Ammon's horn (tissue), 1 donor: ENCODE measurements at places on chromosomes 2 and 18.
A peak's percentile ranks its signal among the peaks of the same experiment; 100 is the strongest.

GRCh38 chr18:76909439-76909838 lies 87.1 kb downstream of the ZNF236 start:
- DNase-seq, result no peak

DNA sequence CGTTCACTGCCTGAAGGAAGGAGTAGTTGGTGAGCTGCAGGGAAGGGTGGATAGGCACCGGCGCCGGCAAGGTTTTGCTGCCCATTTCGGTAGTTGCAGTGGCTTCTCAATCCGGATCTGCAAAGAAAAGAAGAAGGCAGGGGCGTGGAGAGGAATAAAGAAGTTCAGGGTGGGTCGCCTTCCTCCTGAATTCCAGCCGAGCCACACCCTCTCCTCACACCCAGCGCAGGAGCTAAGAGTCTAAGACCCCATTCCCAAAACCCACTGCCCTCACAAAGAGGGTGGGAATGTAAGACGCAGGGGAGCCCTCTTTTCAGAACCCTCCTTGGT lies 4.7 kb downstream of the OSR1 start:
- DNase-seq, result no peak

GRCh38 chr2:8426550-8426949 lies 255.3 kb upstream of the ID2 start:
- no peak for DNase-seq

DNA sequence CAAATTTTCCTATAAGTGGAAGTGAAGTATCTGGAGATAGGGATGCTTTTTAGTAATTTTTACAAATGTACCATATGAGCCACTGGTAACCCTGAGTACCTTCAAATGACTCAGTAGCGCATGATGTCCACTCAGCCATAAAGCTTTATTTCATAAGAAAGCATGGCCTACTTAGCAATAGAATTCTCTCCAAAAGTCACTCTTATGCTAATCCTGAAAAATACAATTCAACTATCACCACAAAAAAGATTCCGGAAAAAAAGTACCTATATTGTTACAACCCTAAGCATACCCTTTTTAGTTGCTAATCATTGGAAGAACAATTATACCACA lies 732.2 kb downstream of the SOCS6 start:
- DNase-seq, result no peak

DNA sequence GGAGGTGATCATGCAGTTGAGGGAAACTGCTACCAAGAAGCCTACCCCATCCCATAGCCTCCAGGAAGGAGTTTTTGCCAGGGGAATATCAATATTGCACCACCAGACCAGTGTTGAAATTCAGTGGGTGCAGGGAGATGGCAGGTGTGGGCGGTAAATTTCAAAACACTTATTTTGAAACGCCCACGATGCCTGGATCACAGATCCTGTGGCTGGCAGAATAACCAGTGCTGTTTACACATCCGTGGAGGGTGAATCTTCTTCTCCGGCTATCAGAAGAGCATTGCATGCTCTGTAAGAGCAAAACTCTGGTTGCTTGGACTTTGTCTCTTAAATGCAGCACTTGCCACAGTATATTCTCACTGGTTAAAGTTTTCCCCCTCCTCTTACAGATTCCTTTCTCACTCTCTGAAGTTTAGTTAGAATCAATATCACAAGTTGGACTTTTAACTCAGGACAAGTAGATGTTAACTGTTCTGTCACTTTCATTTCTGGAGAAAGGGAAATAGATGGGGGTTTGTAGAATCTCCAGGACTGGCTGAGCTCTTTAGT lies 70.5 kb upstream of the ZCCHC2 start:
- peak; percentile 45 for DNase-seq

- DNase-seq, result no peak
Measured at GRCh38 chr2:64442277-64442676, 11.7 kb upstream of the LGALSL start.

DNA sequence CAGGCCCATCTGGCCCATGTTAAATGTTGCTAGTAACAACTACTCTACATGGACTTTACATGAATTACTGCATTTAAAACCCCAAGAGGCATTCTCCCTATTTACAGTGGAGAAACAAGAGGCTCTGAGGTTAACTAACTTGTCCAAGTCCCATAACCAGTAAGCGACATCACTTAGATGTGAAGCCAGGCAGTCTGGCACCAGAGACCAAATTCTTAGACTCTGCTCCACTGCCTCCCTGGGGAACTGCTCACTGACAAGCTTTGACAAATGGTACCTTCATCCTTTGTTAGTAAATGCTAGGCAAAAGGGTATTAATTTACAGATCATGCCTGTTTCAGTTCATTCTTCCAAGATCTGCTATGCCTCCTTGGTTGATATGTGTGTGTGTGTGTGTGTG lies 124.8 kb downstream of the AFF3 start:
- DNase-seq, result no peak

DNA sequence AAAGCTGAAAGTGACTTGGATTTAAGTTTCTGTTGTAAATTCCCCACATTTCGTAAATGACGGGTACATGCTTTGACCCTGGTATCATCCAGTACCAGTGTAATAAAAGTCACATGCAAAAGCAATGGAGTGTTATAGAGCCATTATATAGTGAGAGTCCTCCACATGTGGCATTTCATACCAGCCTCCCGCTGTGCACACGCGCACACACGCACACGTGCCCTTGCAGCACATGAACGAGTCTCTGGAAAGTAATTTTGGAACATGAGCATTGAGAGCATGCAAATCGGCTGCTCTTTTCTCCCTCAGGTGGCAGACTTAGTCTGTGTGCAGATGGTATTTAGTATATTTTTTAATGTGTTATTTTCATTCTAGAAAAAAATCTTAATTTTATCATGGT lies 198.1 kb downstream of the ZNF407 start:
- DNase-seq, result no peak

GRCh38 chr2:191166111-191166755 lies 15.4 kb upstream of the STAT4 start:
- DNase-seq, result peak; percentile 62

GRCh38 chr18:35220424-35220823 lies 20.4 kb upstream of the ZNF397 start:
- no peak for DNase-seq

DNA sequence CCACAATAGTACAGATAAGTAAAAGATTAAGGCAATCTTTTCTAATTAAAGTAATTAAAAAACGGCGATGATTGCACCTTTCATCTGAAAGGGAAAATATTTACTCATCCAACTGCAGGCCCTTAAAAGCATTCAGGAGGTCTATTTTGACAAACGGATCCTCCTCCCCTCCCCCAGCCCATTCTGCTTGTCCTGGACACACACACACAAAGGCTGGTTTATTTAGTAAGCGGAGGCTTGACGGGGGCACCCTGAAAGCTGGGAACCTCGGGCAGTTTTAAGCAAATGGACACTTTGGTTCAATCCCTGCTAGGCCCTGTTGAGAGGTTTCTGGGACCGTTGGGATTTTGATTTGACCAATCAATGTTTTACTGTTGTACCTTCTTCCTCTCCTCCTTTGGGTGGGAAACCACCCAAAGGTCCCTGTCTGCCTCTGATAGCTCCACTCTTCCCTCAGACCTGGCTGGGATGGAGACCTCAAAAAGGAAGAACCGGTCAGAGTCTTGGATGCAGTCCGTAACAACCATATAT lies 135.8 kb upstream of the HAAO start:
- no peak for DNase-seq

GRCh38 chr2:5693287-5694201 lies 1.4 kb downstream of the SOX11 start:
- no peak for DNase-seq

DNA sequence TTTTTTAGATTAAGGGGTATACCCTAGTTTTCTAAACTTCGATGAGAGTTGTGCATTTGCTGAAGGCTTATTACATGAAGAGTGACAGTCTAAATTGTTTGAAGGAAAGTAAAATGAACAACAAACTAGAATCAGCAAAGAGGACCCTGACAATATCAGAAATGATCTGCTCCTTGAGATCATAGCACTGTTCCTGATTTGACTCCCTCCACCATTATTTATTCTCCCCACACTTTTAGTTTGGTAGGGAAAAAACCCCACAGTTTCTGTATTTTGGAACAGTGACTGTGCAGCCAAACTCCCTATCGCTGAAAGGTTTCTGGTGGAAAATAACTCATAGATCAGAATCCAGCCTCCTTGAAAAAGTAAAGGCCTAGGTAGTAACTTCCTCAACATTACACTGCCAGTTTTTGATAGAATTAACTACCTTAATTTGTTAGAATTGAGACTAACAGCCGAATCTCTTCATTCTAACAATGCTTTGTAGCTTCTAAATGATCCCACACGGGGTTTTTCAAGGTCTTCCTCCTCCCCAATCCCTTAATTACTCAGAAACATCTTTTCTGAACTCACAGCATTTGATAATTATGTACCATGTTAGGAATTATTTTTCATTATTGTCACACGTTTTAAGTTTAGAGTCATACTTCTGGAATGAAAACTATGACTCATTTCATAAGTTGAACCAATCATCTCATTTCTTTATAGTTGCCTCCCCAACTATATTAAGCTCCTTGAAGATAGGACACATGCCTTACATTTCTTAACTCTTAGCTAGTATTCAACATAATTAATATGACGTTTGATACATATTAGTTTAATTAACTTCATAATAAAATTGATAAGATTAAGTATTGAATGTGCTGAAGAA lies 2.9 kb downstream of the MYL12A start:
- no peak for DNase-seq

DNA sequence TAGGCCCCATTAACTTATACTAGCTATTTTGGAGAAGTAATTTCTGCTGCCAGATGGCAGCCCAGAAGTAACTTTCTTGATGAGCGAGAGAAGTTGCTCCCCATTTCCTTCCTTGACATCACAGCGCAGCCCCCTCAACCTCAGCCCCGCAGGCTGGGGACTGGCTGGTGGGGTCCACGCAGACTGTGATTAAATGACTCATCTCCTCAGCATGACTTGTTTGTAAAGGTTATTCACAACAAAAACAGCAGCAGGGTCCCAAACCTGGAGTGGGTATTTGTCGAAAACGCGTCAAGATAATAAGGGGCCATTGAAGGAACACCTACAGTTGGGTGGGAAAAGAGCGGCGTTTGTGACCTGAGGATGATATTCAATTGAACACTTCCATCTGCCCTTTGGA lies 120.6 kb downstream of the TXNL1 start:
- no peak for DNase-seq

DNA sequence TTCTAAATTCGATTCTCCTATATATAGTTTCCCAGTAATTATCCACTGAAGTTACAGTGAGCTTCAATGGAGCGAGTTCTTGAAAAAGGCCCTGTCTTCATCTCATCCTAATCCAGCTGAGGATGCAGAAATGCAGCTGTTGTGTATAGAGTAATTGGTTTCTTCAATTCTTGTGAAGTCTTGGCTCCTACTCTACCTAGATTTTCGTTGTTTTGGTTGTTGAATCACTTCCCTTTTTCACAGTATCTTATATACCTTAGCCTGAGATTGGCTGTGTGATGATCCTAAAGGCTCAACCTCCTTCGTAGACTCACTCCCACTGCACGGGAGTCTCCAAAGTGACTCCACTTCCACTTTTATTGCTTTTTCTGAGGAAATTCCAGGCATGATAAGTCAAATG lies 280.4 kb downstream of the PARD3B start:
- no peak for DNase-seq

- DNase-seq, result no peak
Measured at GRCh38 chr2:72710418-72711152, 115.2 kb downstream of the EXOC6B start.

DNA sequence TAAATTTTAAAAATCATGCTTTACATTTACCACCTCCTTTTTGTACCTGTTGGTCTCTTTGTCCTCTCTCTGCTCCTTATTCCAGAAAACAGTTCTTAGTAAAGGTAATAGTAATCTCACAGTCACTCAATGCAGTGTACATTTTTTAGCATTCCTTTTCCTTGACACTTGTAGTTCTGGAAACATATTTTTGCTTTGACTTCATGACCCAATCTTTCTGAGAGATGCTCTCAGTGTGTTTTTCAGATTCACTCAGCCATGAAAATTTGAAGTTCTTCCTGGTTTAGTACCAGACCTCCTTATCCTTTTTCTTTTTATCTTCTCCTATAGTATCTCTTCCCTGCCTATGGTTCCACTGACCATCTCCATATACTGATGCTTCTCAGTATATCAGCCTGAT lies 747.5 kb upstream of the ZEB2 start:
- no peak for DNase-seq
